ENCODE measurements at places on chromosomes 2 and 18. TPM values are rescaled to one million over a fixed set of nuclear protein-coding genes. Genes with fewer than 3 reads are reported as not detected.

Gene TUBA3E
- not detected for total RNA-seq

Gene HK2
- total RNA-seq: 24.4 TPM

Gene COL4A4
- not detected for total RNA-seq

Gene ZNF396
- total RNA-seq: 1.6 TPM

Gene GPAT2
- total RNA-seq: not detected

Gene ACMSD
- total RNA-seq: not detected

Gene GCKR
- 15.2 TPM for total RNA-seq

Gene GPD2
- total RNA-seq: 0.65 TPM

Gene CFAP210
- 0.14 TPM for total RNA-seq

Gene AGXT
- total RNA-seq: 41.9 TPM

Gene CAPN14
- not detected for total RNA-seq

Gene TCF4
- total RNA-seq: not detected

Gene IL1R1
- 48.3 TPM for total RNA-seq

Gene GALNT14
- total RNA-seq: not detected

Gene GKN2
- not detected for total RNA-seq

GRCh38 chr2:196086517-196087368, 18.1 kb upstream of the DNAH7 start:
- DNase-seq: no peak

DNA sequence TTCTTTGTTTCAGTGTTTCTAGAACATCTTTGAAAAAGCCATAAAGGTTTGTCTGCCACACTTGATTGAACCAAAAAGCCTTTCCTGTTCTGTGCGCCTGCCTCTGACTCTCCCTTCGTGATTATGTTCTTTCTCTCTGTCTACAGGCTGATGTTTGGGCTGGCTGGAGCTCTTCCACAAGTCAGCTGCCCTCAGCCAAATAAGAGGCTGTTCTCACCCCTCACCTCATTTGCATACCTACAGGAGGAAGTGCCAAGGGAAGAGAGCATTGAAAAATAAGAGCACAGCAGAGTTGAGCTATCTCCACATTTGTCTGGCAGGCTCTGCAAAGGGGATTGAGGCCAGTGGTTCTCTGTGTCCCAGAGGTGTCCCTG, 15.8 kb downstream of the INPP5D start:
- no peak for DNase-seq

GRCh38 chr18:11324956-11325882, 175.8 kb upstream of the PIEZO2 start:
- DNase-seq: peak; percentile 55

- no peak for DNase-seq
Measured at GRCh38 chr18:27728659-27729058, 448.3 kb downstream of the CDH2 start.

DNA sequence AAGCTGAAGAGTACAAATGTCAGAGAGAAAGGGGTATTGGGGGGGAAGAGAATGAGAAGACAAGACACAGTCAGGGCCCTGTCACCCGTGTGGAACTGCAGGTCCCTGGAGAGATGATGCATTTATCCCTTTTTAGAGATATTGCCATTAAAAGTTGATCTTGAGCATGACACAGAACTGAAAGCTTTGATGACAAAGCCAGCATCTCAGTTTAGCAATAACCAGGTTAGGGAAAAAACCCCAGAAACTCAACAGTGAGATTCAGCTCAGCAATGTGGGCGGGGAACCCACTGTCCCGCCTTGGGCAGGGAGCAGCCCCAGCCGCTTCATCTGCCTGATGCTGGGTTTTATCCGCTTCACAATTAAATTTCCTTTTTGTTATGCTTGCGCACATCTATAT, 181.1 kb downstream of the NEDD4L start:
- DNase-seq: no peak

- DNase-seq: no peak
Measured at GRCh38 chr2:49831698-49832367, 677.5 kb upstream of the FSHR start.

DNA sequence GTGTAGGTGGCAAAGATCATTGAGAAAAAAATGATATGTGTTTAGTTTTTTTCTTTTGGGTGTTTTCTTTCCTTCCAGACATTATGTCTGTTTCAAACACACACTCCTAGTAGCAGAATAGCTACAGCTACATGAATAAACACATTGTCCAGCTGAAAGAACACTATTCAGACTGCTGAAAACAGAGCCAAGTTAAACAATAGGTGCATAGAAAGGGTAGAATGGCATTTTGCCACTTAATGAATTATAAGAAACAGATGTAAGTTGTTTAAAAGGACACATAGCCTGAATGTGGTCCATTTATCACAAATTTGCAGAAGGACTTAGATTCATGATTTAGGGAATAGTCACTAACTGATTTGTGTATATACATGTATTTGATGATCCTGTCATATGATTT, 20.1 kb downstream of the CTLA4 start:
- DNase-seq: no peak

- peak; percentile 16 for DNase-seq
Measured at GRCh38 chr2:105822186-105822585, 77.5 kb downstream of the NCK2 start.

GRCh38 chr2:44572196-44572900, 210.6 kb downstream of the CAMKMT start:
- DNase-seq: no peak

- DNase-seq: no peak
Measured at GRCh38 chr18:48571639-48572384, 33.0 kb downstream of the CTIF start.

GRCh38 chr2:137846993-137847392, 117.3 kb upstream of the HNMT start:
- DNase-seq: no peak

DNA sequence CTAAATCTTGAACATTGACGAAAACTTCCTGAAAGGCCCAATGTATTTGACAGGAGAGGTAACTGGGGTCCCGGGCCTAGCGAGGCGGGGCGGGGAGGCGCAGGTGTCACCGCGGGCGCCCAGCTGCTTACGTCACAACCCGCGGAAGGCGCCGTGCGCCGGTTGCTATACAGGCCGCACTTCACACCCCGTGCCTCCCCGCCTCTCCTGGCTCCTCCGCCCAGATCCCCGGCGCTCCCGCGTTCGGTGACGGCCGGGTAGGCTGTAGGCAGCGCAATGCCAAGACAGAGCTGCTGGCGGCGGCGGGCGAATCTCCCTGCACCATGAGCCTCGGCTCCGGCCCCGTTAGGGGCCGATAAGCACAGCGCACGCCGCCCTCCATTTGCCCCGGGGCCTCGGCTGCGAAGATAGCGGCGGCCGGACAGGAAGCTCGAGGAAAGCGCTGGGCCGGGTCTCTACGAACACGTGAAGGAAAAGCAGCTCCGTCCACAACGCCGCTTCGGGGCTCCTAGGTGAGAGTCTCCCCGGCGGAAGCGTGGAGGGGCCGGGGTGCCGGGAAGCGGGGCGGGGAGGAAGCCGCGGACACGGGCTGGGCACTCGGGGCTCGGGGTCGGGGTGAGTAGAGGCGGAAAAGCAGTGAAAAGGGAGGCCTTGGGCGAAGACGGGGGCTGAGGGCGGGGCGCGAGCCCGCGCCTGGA, at the start of gene RNF138:
RNF138 (plus strand) TSS at position 151 of the 698 bp plus-strand sequence. CDS start 903 bp downstream, outside the sequence.
- DNase-seq: peak; percentile 59

DNA sequence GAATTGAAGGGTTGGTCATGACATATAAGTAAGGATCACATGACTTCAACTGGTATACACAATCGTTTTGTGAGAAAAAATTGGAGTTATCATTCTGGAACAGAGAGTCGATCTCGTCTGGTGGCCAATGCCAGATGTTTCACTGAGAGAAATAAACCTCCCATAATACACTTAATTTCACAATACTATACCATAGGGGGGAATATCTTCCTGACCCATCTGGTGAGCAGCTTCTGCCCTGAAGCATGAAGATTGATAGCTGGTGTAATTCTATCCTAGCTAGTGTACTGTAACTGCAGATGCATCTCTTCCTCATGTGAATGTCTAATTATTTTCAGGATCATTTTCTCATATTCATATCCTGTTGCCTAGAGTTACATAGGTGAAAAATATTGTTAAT, 15.7 kb upstream of the CDH7 start:
- no peak for DNase-seq

DNA sequence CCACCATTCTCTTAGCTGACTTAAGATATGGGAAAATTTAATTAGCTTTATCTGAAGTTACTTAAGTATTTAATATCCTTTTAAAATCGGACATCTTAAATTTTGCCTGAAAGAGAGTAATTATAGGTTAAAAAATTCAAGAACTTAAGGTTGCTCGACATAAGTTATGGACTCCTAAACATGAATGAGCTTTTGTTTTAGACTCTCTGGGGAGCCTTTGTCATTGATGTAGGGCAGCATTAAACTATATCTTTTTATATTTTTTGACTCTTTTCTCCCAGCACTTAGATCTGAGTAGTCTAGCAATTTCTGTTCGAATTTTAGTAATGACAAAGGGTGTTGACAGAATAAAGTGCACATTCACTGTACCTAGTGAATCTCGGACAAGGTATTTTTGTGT, 4.7 kb downstream of the PHLPP1 start:
- DNase-seq: no peak

DNA sequence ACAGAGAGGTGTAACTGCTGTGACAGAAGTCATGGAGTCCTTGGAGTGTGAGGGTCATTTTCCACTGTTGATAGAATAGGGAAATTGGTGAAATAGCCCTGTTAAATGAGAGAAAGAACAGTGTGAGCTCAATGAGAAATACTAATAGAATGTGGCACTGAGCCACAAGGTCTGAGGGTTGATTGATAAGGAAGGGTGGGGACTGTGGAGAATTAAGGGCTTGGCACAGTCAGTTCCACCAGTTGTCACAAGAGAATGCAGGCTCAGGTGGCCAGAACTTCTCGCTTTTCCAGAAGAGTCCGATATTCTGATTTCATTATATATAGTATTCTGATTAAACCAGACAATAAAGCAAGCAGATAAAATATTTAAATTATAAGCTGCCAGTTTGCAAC, 9.1 kb upstream of the IL1RN start:
- DNase-seq: no peak

GRCh38 chr2:171557363-171557762, 35.1 kb downstream of the CYBRD1 start:
- no peak for DNase-seq

GRCh38 chr2:110748489-110748867, 16.1 kb downstream of the ACOXL start:
- no peak for DNase-seq

- DNase-seq: peak; percentile 30
Measured at GRCh38 chr2:101776172-101777043, 78.9 kb downstream of the MAP4K4 start.

- DNase-seq: no peak
Measured at GRCh38 chr2:118582058-118582457, 265.4 kb downstream of the EN1 start.

GRCh38 chr2:64283006-64283570, 138.9 kb upstream of the PELI1 start:
- DNase-seq: no peak

- no peak for DNase-seq
Measured at GRCh38 chr2:190553254-190553653, 18.7 kb upstream of the NEMP2 start.

DNA sequence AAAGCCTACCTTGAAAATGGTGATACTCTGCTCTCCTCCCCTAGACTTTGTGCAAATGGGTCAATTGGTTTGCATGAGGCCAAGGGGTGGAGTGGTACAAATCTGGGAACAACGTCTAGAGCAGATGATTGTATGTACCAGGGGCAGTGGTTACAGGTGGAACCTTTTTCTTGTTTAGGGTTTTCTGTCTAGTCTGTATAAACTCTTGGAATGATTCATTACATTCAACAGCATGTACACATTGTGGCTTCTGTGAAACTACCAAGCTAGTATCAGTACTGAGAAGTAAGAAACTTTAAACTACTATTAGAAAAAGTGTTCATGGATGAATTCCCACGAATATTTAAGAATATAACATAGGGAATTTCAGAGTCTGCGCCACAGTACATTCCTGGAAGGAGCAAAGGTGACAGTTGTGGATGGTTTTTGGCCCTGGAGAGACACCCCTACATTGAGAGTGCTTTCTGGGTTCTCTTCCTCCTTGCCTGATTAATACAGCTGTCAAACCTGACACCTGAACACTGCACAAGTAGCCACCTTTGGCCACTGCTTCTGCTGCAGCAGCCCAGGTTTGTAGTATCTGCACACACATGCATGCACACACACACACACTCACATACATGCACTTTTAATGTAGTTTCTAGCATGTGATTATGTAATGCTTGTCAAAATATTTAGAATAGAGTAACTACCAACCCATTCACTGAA, 30.0 kb downstream of the CFAP221 start:
- no peak for DNase-seq

DNA sequence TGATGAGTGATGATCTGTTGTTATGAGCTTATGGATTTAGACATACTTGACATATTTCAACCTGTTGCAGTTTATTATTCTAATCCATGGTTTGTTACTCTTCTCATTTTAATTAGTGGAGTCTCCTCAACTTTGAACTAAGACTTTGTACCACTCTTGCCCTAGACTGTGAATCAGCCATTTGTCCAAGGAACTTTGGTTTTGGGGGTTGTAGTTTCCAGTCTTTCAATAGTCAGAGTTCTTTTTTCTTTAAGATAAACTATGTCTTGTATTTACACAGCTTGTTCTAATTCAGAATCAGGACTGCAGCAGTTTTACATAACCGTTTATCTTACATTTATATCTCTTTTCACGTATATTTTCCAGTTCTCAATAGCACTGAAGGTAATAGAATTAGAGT, 133.6 kb downstream of the GULP1 start:
- no peak for DNase-seq

DNA sequence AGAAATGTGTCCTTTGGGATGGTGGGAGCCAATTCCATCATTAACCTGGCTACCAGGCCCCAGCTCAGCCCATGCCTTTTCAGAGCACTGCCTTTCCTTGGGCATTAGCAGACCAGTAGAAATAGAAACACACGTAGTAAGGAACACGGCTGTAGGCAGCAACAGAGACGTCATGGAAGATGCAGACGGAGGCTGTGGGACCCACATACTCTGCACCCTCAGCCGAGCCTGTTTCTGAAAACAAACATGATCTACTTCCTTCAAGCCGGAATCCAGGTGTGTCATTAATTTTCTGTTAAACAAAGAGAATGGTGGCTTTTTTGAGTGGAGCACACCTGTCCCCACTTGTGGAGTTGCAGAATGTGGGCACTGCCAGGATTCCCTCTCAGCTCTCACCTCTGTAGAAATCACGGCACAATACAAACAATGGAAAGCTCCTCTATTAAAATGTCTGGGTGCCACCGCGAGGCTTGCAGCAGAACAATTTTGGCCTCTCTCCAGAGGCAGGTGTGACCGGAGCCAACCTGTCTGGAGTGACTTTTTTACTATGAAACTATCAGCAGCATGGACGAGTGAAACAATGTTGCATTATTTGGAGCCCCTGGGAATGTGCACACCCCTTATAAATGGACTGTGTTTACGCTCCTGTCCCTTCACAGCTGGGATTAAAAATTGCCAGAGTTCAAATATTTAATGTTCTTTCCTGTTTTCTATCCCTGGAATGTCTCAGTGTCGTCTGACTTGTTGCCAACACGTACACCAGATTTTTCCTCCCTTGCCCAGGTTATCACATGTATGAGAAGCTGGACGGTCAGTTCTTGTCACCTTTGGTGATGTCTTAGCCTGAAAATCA, 31.7 kb downstream of the SPP2 start:
- peak; percentile 46 for DNase-seq

Measured in HepG2 (cell line).